A549 treated with ZK216348 at 1 μM for 4 hours (cell line): ENCODE measurements at places on chromosomes 6 and 20. TPM values are rescaled to one million over a fixed set of nuclear protein-coding genes. Genes with fewer than 3 reads are reported as not detected.

Gene DST
- 52.8 to 60.7 TPM (median 57.0 TPM) in 5 replicates for total RNA-seq

Gene SLC13A3
- 0.21 TPM in 1 of 5 replicates, not detected in the others for total RNA-seq

Gene SLC24A3
- not detected in 5 replicates for total RNA-seq

Gene GGTLC1
- total RNA-seq, result not detected in 5 replicates

Gene MCHR2
- total RNA-seq, result not detected in 5 replicates

Gene STMND1
- not detected in 5 replicates for total RNA-seq

Gene L3MBTL1
- 1.4 to 2.0 TPM (median 1.5 TPM) in 5 replicates for total RNA-seq

Gene COL12A1
- 5.1 to 7.1 TPM (median 5.4 TPM) in 5 replicates for total RNA-seq

Gene DAAM2
- 0.02 to 0.04 TPM in 2 of 5 replicates, not detected in the others for total RNA-seq

Gene RIPPLY2
- 0.65 to 0.91 TPM in 2 of 5 replicates, not detected in the others for total RNA-seq

Gene TAAR9
- total RNA-seq, result not detected in 5 replicates

Gene ADGRG6
- 37.0 to 76.6 TPM (median 63.3 TPM) in 5 replicates for total RNA-seq

Gene TFAP2A
- 11.7 to 15.9 TPM (median 14.2 TPM) in 5 replicates for total RNA-seq

Gene CNR1
- 0.63 to 1.4 TPM (median 0.78 TPM) in 5 replicates for total RNA-seq

Gene CALHM4
- not detected in 5 replicates for total RNA-seq

Gene ALDH8A1
- total RNA-seq, result 0.13 to 0.33 TPM (median 0.27 TPM) in 5 replicates

Gene TBXT
- total RNA-seq, result not detected in 5 replicates

Gene RBCK1
- total RNA-seq, result 100 to 148 TPM (median 138 TPM) in 5 replicates
